Sigmoid colon (tissue), 7 donors: ENCODE measurements at places on chromosomes 12 and 14. TPM values are rescaled to one million over a fixed set of nuclear protein-coding genes. Genes with fewer than 3 reads are reported as not detected.
A peak's percentile ranks its signal among the peaks of the same experiment; 100 is the strongest.

DNA sequence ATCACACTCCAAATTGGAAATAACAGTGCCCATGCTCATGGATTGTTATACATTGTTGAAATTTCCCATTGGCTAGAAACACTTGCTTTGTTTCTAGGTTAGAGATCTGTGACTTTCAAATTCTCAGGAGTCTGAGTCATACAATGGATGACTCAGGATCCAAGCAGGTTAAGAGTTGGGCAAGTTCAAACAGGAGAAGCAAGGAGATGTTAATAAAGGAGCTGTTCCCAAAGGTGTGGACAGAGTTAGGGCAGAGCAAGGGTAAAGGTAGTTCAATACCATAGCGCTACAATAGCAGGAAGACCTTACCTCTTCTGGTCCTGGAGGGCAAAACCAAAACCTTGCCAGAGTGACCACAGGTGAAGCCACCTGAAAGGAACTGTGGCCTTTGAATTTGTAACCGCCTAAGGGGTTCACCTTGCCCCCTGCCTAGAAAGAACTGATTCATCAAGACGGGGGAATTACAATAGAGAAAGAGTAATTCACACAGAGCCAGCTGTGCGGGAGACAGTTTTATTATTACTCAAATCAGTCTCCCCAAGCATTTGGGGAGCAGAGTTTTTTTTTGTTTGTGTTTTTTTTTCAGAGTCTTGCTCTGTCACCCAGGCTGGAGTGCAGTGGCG is 4.2 kb upstream of the AMN1 start:
- H3K4me1 ChIP-seq: no peaks in the 10 kb centered on the region
- H3K27ac ChIP-seq: peak overlapping the region; percentile 62
- no peak overlapping the region for H3K4me3 ChIP-seq

DNA sequence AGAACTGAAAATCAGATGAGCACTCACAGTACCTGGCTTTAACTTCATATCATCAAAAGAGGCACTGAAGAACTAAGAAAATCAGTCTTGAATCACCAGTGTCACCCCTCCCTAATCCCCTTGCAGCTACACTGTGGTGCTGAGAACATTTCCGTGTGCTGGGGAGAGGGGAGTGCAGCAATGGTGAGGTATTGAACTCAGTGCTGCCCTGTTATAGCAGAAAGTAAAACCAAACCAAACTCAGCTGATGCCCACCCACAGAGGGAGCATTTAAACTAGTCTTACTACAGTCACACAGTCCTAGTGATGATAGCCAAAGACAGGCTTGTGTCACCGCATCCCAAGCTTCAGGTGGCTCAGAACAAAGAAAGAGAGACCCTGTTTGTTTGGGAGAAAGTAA is 122.1 kb downstream of the CPNE8 start:
- H3K27ac ChIP-seq: no peak overlapping the region
- H3K4me3 ChIP-seq: no peak overlapping the region
- no peaks in the 10 kb centered on the region for H3K27me3 ChIP-seq
- no peaks in the 10 kb centered on the region for H3K36me3 ChIP-seq
- DNase-seq: no peak
- H3K4me1 ChIP-seq: no peaks in the 10 kb centered on the region

DNA sequence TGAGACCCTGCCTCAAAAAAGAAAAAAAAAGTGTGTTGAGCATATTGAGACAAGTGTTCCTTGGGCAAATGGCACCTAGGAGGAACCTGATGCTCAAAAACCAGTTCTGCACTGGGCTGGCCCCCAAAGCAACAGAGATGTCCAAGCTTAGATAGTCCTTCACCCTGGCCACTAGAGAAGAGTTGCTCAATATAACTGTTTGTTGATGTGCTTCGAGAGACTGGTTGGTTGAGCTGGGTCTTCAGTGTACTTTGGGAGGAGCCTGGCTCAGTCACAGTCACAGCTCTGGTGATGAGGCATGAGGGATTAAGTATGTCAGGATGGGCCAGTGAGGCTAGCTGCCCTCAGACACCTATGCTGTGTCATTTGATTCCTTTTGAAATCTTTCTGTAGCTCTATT is 38.0 kb downstream of the SLC2A14 start:
- H3K36me3 ChIP-seq: no peaks in the 10 kb centered on the region
- no peaks in the 10 kb centered on the region for H3K27me3 ChIP-seq
- DNase-seq: no peak
- H3K4me1 ChIP-seq: no peaks in the 10 kb centered on the region
- H3K27ac ChIP-seq: no peak overlapping the region

DNA sequence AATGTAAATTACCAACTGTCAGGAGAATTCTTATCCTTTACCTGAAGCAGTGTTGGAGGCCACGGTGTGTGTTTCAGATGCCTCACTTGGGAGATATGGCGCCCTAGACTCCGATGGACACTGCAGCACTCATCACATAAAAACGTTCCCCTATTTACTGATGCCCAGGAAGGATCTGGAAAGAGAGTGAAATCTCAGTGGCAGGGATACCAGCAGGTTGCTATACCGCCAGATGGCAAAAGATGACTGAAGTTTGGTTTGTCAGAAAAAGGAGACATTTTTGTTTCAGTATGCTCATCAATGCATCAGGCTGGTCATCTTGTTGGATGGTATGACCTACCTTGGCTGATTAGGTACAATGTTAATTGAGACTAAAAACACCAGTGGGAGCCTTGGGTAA is 4.6 kb downstream of the GIT2 start:
- H3K4me3 ChIP-seq: no peak overlapping the region
- H3K27ac ChIP-seq: no peak overlapping the region
- H3K27me3 ChIP-seq: no peaks in the 10 kb centered on the region
- H3K4me1 ChIP-seq: peaks cover 42% of the 10 kb centered on the region
- DNase-seq: no peak

GRCh38 chr14:86501611-86502010 is 971.7 kb downstream of the FLRT2 start:
- no peak overlapping the region for H3K4me3 ChIP-seq
- no peak overlapping the region for H3K27ac ChIP-seq
- H3K27me3 ChIP-seq: no peaks in the 10 kb centered on the region
- H3K36me3 ChIP-seq: no peaks in the 10 kb centered on the region
- DNase-seq: no peak
- H3K4me1 ChIP-seq: no peaks in the 10 kb centered on the region

GRCh38 chr14:105072892-105073719 is 7.9 kb upstream of the GPR132 start:
- DNase-seq: no peak
- H3K27me3 ChIP-seq: peaks cover 17% of the 10 kb centered on the region
- no peak overlapping the region for H3K4me3 ChIP-seq
- H3K4me1 ChIP-seq: no peaks in the 10 kb centered on the region
- no peaks in the 10 kb centered on the region for H3K36me3 ChIP-seq
- H3K27ac ChIP-seq: no peak overlapping the region

DNA sequence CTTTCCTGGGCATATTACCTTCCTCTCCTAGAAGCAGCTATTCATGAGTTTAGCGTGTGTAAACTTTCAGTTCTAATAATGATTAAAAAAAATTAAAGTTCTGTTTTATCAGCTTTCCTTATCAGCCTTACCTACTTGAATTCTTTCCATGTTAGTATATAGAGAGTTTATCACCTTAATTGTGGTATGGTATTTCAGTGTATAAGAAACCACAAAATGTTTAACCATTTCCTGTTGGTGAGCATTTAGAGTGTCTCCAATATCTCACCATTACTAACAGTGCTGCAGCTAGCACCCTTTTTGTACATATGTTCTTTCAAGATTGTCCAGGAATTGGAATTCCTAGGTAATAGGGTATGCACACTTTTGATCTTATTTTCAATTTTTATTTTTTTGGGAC is 89.5 kb downstream of the FBXO33 start:
- no peak for DNase-seq
- H3K4me1 ChIP-seq: no peaks in the 10 kb centered on the region
- H3K27me3 ChIP-seq: no peaks in the 10 kb centered on the region

- no peak for DNase-seq
- no peak overlapping the region for H3K4me3 ChIP-seq
- no peaks in the 10 kb centered on the region for H3K36me3 ChIP-seq
These were observed 19.4 kb downstream of the EVL start for GRCh38 chr14:100084591-100084990.

- peak overlapping the region; percentile 97 for H3K4me3 ChIP-seq
- no peak for DNase-seq
- peaks cover 51% of the 10 kb centered on the region for H3K4me1 ChIP-seq
- no peaks in the 10 kb centered on the region for H3K27me3 ChIP-seq
These were observed 1.4 kb upstream of the ARID2 start for GRCh38 chr12:45727980-45728629.

DNA sequence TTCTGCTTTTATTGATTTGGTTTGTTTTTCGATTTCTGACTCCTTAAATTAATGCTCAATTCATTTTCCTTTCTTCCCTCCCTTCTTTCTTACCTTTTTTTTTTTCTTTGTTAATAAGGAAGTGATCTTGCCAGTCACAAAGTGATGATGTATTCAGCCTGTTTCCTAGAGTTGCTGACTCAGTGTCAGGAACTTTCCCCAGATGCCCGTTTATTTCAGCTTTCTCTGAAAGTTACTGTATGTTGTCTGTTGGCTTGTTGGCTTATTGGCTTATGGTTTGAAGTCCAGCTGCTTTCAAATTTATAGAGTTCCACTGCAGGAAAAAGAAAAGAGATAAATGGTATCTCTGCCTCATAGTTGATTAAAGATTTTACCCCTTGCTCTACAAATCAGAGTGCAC is 12.4 kb upstream of the SLC6A15 start:
- no peaks in the 10 kb centered on the region for H3K36me3 ChIP-seq
- H3K4me3 ChIP-seq: no peak overlapping the region
- no peaks in the 10 kb centered on the region for H3K4me1 ChIP-seq

GRCh38 chr12:20382117-20382516 is 13.8 kb downstream of the PDE3A start:
- H3K27me3 ChIP-seq: no peaks in the 10 kb centered on the region
- H3K27ac ChIP-seq: peak overlapping the region; percentile 67
- no peak for DNase-seq
- H3K4me1 ChIP-seq: peaks cover 63% of the 10 kb centered on the region
- H3K4me3 ChIP-seq: no peak overlapping the region

GRCh38 chr12:79063258-79063657 is 198.7 kb downstream of the SYT1 start:
- H3K27me3 ChIP-seq: no peaks in the 10 kb centered on the region
- H3K36me3 ChIP-seq: no peaks in the 10 kb centered on the region
- DNase-seq: no peak
- H3K4me1 ChIP-seq: no peaks in the 10 kb centered on the region
- no peak overlapping the region for H3K4me3 ChIP-seq

GRCh38 chr14:51209457-51209856 is 30.6 kb upstream of the TMX1 start:
- H3K4me1 ChIP-seq: no peaks in the 10 kb centered on the region
- H3K4me3 ChIP-seq: no peak overlapping the region
- H3K27me3 ChIP-seq: no peaks in the 10 kb centered on the region
- no peak overlapping the region for H3K27ac ChIP-seq

DNA sequence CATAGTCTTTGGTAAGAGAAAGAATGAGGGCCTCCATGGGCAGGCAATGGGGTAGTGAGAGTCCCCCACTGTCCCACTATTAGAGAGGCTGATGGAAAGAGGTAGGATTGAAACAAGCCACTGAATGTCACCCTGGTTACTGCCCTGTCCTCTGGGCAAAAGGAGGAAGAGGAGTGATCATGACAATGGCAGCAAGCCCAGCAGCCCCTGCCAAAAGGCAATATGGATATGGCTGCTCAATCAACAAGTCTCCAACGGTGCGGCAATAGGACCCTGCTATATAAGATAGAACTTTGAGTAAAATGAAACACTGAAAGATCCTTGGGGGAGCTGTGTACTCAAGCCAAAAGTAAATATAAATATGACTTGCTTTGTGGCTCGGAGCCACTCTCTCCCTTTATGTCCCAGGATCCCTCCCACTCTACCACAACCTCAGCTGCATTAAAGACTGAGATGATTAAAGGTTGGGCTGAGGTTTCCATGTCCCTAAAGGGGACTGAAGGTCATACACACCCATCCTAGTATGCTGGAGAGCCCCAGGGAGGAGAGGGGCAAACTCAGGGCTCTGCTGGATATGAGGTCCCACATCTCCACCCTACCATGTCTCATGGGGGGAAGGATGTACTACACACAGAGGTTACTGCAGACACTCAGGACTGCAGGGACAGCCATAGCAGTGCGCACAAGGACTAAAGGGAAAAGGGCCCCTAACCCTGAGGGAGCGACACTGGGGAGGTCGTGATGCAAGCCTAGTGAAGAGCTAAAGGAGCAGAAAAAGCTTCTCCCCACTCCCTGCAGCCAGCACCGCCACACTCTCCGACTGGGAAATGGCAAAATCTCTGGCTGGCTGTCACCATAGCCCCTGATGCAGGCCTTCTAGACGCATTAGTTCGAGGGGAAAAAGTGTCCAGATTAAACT is 5.9 kb downstream of the POMT2 start:
- H3K36me3 ChIP-seq: no peaks in the 10 kb centered on the region
- H3K4me3 ChIP-seq: no peak overlapping the region
- peak overlapping the region; percentile 43 for H3K27ac ChIP-seq

DNA sequence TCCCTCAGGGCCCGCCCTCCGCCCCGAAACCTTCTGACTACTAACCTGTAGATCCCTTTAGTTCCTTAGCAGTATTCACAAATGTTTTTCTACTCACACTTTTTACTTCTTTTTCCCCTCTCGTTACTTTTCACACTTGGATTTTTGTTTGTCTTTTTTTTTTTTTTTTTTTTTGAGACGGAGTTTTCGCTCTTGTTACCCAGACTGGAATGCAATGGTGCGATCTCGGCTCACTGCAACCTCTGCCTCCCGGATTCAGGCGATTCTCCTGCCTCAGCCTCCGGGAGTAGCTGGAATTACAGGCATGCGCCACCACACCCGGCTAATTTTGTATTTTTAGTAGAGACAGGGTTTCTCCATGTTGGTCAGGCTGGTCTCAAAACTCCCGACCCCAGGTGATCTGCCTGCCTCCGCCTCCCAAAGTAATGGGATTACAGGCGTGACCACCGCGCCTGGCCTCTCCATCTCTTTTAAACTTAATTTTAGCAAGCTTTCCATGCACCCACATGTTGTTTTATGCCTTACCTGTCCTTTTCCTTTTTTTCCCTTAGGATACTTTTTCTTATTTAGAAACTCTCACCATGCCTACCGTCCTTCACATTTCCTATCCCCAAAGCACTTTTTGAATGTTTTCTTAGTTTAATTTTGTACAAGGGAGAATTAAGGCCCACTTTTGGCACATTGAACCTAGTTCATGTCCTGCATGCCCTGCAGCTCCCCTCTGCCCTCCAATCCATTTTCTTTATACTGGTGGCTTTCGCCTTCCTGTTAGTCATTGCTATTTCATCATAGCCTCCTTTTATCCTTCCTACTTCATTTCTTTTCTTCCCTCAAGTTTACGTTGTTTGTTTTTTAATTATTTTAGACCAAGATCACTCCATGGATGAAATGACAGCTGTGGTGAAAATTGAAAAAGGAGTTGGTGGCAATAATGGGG is 1.1 kb downstream of the SP1 start:
- no peaks in the 10 kb centered on the region for H3K4me1 ChIP-seq
- peaks cover 48% of the 10 kb centered on the region for H3K36me3 ChIP-seq
- peak; percentile 75 for DNase-seq
- H3K27me3 ChIP-seq: no peaks in the 10 kb centered on the region
- peak overlapping the region; percentile 90 for H3K4me3 ChIP-seq

The AMDHD1 gene
- 0.71 TPM for total RNA-seq

The RNASE2 gene
- total RNA-seq: 2.1 TPM

The MGAT4C gene
- 0.54 TPM for total RNA-seq

The NTF3 gene
- total RNA-seq: 1.8 TPM

The SLC6A12 gene
- 2.1 TPM for total RNA-seq
